Activated CD8-positive, alpha-beta memory T cell treated with anti-CD3 and anti-CD28 coated beads for 1 hour (primary cell): ENCODE measurements at places on chromosomes 3 and 15.

- DNase-seq = no peak
Observed at GRCh38 chr15:29788433-29789034, 33.7 kb downstream of the TJP1 start.

DNA sequence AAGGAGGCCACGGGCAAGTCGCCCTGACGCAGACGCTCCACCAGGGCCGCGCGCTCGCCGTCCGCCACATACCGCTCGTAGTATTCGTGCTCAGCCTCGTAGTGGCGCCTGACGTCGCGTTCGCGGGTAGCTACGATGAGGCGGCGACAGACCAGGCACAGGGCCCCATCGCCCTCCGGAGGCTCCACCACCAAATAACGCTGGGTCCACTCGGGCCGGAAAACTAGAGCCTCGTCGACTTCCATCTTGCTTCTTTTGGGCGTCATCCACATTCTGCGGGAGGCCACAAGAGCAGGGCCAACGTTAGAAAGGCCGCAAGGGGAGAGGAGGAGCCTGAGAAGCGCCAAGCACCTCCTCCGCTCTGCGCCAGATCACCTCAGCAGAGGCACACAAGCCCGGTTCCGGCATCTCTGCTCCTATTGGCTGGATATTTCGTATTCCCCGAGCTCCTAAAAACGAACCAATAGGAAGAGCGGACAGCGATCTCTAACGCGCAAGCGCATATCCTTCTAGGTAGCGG, at the start of gene EPM2AIP1:
EPM2AIP1 (minus strand) TSS at position 326 of the 520 bp plus-strand sequence; CDS start at position 272, 54 bp downstream.
- DNase-seq = no peak

- no peak for DNase-seq
Observed at GRCh38 chr3:39558775-39559306, 91.4 kb downstream of the MOBP start.

DNA sequence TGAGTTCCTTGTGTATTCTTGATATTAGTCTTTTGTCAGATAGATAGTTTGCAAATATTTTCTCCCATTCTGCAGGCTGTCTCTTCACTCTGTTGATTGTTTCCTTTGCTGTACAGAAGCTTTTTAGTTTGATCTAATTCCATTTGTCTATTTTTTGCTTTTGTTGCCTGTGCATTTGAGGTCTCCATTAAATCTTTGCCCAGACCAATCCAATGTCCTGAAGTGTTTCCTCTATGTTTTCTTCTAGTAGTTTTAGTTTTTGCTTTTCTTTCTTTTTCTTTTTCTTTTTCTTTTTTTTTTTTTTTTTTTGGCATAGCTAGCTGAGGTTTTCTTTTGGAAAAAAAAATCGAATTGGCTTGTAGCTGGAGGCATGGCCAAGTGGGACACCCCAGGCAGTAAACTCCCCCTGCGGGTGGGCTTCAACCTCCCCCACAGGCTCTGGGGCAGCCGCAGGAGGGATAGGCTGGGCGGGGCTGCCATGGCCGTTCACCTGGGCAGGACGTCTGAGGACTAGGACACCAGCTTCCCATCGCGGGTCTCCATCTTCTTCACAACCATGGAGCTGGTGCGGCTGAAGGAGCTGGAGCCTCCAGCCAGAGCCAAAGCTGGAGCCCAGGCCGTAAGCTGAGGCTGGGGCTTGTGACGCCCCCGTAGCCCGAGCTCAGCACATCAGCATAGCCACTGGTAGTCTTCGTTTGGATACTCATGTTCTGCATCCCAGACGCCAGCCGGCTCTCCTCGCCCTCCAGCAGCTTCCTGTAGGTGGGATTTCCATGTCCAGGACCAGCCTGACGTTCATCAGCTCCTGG, 16.2 kb upstream of the PSTPIP1 start:
- DNase-seq = no peak

DNA sequence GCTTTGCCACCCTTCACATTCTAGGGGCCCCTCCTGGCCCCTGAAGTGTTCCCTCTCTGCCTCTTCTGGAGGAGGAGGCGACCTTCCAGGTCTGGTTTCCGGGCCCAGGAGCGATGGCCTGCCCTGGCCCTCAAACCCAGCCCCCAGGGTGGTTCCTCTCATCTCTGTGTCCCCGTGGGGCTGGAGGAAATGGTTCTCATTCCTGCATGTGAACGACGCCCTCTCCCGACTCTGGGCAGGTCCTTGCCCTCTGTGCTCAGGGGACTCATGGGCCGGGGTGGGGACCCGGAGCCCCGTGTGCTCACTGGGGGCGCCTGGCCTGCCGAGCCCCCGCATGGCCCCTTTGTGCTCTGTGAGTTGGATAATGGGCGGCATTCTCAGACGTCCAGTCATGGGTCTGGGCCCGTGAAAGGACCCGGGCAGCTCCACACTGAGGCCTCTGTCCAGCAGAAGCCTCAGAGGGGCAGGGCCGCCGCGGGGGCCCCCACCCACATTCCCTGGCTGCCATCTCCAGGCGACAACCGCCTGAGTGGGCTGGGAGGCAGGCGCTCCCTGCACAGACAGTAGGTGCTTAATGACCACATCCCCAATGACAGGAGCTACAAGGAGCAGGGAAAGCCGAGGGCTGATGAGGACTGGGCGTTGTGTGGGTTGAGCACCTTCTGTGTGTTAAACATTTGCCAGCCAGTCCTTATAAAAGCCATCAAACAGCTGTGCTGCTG, 5.5 kb upstream of the PLXND1 start:
- DNase-seq = no peak

- no peak for DNase-seq
Observed at GRCh38 chr3:182735672-182736071, 57.6 kb upstream of the ATP11B start.

GRCh38 chr15:42456531-42456930, 34.4 kb downstream of the ZNF106 start:
- DNase-seq = no peak

GRCh38 chr3:102129760-102130608, 280.7 kb downstream of the NFKBIZ start:
- DNase-seq = no peak
